ENCODE measurements at places on chromosomes 13 and 19.

- DNase-seq = no peak
These were observed 9.5 kb upstream of the RFX1 start for GRCh38 chr19:14015524-14016035.

DNA sequence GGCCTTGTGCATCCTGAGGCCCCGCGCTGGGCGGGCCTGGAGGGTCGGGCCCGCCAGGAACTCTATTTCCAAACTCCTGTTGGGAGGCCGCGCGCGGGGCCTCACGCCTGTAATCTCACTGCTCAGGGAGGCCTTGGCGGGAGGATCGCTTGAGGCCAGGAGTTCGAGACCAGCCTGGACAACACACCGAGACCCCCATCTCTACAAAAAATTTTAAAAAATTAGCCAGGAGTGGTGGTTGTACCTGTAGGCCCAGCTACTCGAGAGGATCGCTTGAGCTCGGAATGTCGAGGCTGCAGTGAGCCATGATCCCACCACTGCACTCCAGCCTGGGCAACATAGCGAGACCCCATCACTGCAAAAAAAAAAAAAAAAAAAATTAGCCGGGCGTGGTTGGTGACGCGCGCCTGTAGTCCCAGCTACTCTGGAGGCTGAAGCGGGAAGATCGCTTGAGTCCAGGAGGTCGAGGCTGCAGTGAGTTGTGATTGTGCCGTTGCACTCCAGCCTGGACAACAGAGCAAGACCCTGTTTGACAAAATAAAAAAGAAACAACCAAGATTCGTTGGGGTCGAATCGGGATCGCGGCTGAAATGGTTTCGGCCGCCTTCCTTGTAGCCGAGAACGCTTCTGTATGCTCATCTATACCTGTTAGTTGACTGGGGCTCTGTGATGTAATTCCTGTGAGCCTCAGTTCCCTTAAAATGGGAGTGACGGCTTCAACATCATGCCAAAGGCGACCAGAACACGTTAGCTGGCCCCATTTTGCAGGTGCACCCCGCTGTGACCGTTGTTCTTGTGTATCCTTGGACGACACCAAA is 636 bp downstream of the SF3A2 start:
- DNase-seq = peak; percentile 38

DNA sequence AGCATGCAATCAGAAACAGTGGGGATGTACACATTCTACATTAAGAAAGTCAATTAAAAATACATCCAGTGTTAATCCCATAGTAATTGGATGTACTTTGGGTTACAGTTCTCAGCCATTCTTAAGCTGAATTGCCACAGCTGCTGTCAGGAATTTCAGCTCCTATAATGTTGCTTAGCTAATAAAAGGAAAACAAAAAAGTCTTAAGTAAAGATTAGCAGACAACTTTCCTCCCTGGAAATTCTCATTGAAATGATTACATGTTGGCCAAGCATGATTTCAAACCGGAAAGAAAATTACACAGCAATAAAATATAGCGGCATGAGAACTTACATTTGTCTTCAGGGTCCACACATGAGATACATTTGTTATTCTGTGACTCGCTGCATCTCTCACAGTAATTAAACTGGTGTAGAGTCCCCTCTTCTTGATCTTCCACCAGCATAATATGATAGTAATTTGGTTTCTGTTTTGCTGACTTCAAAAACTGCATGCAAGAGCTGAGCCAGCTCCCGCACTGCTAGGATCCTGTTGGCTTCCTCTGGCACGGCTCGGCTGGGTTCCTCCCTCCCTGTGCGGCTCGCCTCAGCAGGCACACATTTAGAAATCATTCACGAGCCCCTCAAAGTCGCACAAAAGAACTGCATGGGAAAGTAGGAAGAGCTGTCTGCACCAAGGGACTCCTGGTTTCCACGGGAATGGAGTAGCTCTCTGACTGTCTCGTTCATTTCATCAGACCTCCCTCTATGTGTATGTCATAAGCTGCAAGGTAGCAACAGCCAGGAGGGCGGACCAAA is at the start of gene HTR2A:
Gene HTR2A (minus strand): TSS at position 713 of the 797 bp plus-strand sequence. CDS start 1,147 bp downstream, outside the sequence.
- peak; percentile 37 for DNase-seq

GRCh38 chr13:98780451-98780850 is 28.0 kb upstream of the SLC15A1 start:
- no peak for DNase-seq

GRCh38 chr13:37143911-37144310 is 38.4 kb upstream of the CSNK1A1L start:
- no peak for DNase-seq

GRCh38 chr13:46595136-46595884 is 42.3 kb downstream of the LRCH1 start:
- peak; percentile 30 for DNase-seq

- no peak for DNase-seq
These were observed 323.8 kb downstream of the LMO7 start for GRCh38 chr13:75959861-75960481.

DNA sequence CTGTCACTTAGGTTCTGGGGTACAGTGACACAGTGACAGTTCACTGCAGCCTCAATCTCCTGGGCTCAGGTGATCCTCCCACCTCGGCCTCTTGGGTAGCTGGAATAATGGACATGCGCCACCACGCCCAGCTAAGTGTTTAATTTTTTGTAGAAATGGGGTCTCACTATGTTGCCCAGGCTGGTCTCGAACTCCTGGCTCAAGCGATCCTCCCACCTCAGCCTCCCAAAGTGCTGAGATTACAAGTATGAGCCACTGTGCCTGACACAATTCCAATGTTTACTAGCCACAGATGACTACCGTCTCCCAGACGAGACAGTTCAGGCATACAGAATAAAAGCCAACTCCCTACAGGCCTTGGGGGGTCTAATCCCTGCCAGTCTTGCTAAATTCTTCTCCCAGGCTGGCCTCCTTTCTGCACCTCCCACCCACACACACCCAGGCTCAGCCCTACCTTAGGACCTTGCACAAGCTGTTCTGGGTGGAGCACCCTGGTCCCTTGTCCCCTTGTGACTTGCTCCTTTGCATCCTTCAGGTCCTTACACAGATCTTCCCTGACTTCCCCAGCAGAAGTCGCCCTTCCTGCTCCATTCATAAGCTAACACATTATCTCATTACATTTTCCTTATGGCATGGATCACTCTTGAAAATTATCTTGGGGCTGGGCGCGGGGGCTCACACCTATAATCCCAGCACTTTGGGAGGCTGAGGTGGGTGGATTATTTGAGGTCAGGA is 106.4 kb downstream of the INSR start:
- no peak for DNase-seq

GRCh38 chr13:94933230-94933751 is 220.9 kb upstream of the SOX21 start:
- peak; percentile 28 for DNase-seq

GRCh38 chr19:48634424-48635262 is 2.5 kb downstream of the DBP start:
- peak; percentile 92 for DNase-seq

DNA sequence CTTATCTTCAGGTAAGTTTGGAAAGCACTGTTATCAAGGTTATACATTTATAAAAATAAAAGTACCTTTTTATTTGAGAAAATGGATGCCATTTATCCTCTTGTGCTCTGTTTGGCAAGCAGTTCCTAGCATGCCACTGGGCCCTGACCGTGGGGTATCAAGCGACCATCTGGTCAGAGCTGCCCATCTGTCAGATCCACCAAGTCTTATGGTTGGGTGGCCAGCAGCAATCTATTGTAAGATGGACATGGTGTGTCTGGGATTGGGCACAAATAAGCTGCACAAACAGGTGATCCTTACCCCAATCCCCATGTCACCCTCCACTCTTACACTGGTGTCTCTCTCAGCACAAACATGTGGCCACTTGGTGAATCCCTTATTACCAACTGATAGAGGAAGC is 178.5 kb downstream of the DLEU7 start:
- DNase-seq = no peak

GRCh38 chr19:17246681-17247425 is 1.1 kb upstream of the NR2F6 start:
- DNase-seq = peak; percentile 41

GRCh38 chr19:49889687-49890348 is 6.9 kb downstream of the IL4I1 start:
- DNase-seq = no peak

- DNase-seq = no peak
These were observed 1.3 kb downstream of the GADD45B start for GRCh38 chr19:2477141-2477710.

- peak; percentile 18 for DNase-seq
These were observed 20.1 kb upstream of the ESD start for GRCh38 chr13:46817095-46817494.

GRCh38 chr19:4361152-4362046 is 18.0 kb downstream of the MPND start:
- DNase-seq = no peak

- peak; percentile 49 for DNase-seq
These were observed 8.9 kb upstream of the VN1R1 start for GRCh38 chr19:57465680-57466381.
